ENCODE measurements at places on chromosomes 12 and 14.

DNA sequence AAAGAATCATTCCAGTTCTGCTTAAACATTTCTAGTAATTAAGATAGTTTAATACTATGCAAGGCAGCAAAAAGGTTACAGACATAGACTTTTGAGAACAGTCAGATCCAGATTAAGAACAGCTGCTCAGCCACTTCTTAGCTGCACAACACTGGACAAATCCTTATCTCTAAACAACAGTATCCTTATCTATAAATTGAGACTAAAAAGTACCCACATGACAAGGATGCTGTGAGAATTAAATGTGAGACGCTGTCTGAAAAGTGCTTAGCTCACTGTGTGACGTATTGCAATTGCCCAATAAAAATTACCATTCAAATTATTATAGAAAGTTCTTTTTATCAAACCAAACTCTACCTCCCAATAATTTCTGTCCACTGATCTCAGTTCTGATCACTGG lies 35.5 kb downstream of the BORCS5 start:
- DNase-seq = no peak

GRCh38 chr12:40566271-40566670 lies 126.0 kb upstream of the CNTN1 start:
- DNase-seq = no peak

DNA sequence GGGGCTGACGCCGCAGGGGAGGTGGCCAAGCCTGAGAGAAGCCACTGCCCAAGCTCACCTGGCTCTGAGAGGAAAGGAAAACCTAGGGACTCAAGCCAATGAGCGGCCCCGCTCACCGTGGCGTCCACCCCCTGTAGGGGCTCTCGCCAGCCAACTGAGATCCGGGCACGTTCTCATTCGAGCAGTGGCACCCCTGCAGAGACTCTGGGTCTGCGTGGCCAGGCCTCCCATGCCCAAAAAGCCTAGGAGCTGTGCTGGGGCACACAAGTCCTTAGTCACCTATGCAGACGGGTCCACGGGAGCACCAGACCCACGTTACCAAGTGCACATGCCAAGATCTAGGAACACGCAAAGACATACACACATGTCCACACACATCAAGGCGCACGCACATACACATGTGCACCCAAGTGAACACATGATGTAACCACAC lies 106.2 kb downstream of the NCOR2 start:
- no peak for DNase-seq

DNA sequence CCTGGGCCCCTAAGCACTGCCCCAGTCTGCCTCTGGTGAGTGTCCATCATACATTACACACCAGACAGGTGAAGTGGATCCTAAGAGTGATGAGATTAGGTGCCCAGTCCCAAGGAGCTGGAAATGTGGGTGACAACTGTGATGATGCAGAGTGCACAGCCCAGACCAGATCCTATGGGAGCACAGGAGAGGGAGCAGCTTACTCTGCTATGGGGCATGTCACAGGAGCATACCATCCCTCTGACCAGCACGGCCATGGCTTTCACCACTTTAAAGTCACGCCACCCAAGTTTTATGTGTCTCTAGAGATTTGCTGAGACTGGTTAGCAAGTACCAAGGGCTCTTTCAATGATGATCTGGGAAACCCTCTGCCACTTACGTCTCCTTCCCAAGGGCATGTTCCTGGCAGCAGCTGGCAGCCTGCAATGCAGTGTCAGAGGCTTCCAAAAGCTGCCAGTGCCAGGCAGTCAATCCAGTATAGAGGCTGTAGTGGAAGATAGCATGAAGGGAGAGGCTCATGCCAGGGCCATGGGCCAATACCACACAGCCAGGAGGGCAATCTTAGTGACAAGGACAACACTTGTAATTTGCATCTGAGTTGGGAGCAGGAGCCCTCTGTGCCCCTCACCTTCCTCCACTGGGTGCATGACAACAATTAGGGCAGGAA lies 40.2 kb downstream of the STAB2 start:
- DNase-seq = no peak

- no peak for DNase-seq
Observed at GRCh38 chr14:32657081-32657480, 281.6 kb upstream of the NPAS3 start.
